Effector CD4-positive, alpha-beta T cell (primary cell): ENCODE measurements at places on chromosomes 3 and 15.
A peak's percentile ranks its signal among the peaks of the same experiment; 100 is the strongest.

DNA sequence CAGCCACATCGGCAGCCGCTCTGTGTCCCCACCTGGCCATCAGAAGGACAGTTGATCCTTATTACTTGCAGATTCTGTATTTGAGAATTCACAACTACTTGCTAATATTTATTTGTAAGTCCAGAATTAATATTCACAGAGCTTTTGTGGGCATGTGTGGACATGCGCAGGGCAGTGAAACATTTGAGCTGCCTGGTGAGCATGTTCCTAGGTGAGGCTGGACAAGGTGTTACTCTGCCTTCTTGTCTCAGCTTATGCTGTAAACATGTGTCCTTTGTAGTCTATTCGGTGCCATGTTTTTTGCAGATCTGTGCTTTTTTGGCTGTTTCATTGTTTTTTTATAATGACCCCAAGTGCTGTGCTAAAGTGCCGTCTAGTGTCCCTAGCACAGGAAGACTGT lies 15.6 kb downstream of the FAH start:
- DNase-seq: no peak

DNA sequence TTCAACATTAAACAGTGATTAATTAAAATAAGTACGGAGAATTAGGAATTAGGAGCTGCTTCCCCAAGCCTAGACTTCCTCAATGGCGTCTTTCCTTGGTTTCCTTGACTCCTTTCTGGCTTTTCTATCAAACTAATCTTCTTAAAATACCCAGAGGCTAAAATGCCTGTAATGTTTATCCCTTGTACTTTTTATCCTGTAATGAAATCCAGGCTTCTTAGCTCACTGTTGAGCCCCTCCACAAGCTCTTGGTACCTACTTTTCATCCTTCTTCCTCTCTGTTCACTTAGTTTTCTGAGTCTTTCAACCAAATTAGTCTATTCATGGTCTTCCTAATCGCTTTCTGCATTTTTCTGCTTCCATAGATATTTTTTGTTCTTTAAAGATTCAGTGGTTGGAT lies 6.9 kb upstream of the UBE2E1 start:
- no peak for DNase-seq

DNA sequence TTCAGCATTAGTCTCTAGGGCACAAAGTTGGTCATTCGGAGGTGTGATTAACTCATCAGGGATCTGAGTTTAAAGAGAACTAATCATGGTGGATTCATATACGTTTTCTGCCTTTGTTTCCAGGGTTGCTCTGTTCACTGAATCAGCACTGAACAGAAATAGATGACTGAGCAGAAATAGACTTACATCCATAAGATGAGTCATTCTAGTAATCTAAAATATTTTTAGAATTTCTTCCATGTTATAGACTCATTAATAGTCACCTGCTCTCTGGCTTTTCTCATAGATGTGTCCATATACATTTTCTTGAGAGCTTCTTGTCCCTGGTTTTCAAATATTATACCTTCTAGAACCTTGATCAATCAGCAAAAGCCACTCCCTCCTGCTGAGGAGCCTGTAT lies 837.6 kb upstream of the DPPA4 start:
- DNase-seq: no peak

- DNase-seq: no peak
Observed at GRCh38 chr3:61863579-61863978, 302.2 kb downstream of the PTPRG start.

GRCh38 chr3:14441240-14441919 lies 39.0 kb downstream of the SLC6A6 start:
- DNase-seq: no peak

DNA sequence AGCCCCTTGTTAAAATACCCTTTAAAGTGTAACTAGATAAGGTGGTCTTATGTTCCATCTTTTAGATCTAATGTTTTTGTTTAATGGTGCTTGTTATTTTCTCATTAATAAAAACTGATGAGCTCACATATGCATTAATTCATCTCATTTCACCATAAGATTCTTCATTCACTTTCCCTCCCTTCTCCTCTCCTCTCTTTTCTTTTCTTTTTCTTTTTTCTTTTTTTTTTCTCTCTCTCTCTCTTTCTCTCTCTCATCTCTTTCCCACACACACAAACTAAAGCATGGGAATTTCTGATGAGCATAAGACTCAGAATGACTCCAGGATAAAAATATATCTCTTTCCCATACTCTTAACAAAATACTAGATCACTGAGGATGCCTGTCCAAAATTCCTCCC lies 49.6 kb downstream of the MECOM start:
- no peak for DNase-seq

- DNase-seq: no peak
Observed at GRCh38 chr3:9194509-9195184, 54.8 kb downstream of the SRGAP3 start.

DNA sequence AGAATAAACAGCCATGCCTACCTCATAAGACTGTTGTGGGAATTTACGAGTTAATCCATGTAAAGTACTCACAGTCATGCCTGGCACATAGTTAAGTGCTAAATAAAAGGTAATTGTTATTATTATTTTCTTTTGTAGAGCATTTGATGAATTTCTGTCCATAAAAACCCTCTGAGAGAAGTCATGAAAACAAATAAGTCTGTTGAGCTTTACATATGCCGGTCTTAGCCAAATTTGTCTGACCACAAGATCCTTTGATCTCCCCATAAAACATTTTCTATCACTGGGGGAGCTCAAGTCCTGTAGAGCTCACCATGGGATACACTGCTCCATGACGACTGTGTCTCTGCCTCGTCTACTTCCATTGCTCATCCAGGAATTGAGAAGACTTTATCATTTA lies 114.0 kb downstream of the MAGI1 start:
- DNase-seq: no peak

DNA sequence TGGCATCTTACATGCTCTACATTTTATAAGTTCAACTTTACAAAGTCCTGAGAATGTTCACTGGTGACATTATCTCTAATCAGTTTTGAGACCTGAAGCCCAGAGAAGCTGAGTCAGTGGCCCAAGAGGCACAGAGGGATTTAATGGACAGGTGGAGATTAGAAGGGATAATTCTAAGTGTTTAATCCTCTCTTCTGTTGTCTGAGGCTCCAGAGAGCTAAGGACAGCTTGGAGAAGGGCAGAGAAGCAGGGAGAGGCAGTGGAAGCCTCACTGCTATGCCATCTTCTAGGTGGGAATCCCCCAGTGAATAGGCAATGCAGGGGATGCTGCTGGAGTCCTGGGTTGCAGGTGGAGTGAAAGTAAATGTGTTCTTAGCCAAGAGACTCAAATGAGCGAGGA lies 369.4 kb upstream of the SLCO3A1 start:
- DNase-seq: no peak

DNA sequence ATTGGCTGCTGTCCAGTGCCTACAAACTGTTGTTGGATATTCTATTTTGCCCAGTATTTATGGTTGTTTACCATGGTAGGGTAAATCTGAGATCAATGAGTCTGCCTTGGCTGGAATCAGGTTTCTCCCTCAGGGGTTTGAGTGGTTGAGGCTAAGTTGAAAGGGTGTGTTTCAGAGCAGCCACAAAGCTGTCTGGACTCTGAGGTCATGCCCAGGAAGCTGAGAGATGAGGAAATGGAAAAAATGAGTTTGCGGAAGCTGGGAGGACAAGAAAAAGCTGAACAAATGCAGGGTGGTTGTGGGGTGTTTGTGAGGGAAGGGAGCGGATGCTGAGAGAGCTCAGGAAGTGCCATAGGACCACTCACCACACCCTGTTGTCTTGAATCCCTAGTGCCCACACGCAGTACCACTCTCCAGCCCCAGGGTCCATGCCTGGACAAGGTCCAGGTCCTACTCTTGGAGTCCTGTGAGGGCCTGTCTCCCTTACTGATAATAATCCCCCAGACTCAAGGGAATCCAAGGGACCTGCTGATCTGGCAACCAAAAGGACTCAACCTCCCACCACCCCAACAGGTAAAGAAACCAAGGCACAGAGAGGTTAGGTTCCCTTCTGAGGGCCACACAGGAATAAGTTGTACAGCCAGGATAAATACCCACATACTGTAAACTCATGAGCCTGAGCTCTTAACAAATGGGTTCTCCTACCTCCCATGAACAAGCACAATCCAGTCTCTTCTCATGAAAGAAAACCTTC lies 81.6 kb downstream of the PPCDC start:
- no peak for DNase-seq

- no peak for DNase-seq
Observed at GRCh38 chr3:98986073-98986472, 84.6 kb upstream of the DCBLD2 start.

- peak; percentile 22 for DNase-seq
Observed at GRCh38 chr3:11290743-11291680, 18.8 kb downstream of the ATG7 start.

DNA sequence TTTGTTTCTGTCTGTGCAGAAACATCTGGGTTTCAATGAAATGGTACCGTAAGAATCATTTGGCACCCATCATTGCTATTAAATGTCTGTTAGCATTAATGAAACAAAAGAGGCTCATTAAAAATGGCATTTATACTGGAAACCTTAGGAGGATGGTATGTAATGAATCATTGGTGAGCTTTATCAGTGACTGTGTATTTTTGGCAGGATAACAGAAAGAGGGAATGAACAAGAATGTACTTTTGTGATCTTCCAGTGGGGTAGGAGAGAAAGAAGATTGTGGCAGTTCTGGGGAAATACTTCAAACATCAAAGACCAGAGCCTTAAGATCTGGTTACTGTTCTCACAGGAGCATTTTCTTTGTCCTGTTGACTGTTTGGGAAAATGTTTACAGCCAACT lies 4.7 kb upstream of the DCBLD2 start:
- DNase-seq: no peak

- DNase-seq: no peak
Observed at GRCh38 chr3:144244662-144245061, 273.0 kb downstream of the DIPK2A start.

DNA sequence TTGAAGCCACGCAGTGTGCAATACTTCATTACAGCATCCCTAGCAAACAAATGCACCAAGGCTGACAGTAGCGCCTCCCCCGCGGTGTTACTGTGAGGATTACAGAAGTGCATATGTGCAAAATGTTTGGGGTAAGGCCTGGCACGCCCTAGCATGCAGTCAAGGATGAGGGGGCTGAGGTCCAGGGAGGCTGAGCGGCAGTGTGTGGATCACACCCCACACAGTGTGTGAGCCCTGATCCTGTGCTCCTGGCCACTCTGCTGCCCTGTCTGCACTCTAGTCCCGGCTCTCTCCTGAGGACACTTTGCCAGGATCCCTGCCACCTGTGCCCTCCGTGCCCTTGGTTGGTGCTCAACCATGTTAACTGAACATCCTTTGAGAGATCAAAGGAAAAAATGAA lies 71.3 kb downstream of the WNT7A start:
- DNase-seq: no peak

GRCh38 chr3:141096981-141097380 lies 45.8 kb downstream of the SPSB4 start:
- no peak for DNase-seq

- DNase-seq: no peak
Observed at GRCh38 chr3:3739330-3740060, 59.7 kb upstream of the LRRN1 start.

DNA sequence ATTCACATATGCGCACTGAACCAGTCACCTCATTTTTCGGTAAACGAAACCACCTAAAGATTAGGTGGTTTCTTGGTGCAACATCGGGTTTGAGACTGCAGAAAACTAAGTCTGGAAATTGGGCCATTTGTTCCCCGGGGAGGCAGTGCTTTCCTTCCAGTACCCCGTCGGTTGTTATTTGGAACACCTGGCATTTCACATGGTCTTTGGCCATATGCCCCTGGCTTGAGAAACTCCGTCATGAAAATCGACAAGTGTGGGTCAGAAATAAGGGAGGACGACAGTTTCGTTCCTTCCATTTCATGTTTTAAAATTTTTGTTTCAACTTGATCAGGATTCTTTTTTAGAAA lies 544 bp upstream of the GATM start:
- DNase-seq: no peak

GRCh38 chr15:80563372-80563997 lies 131.6 kb upstream of the ABHD17C start:
- no peak for DNase-seq

DNA sequence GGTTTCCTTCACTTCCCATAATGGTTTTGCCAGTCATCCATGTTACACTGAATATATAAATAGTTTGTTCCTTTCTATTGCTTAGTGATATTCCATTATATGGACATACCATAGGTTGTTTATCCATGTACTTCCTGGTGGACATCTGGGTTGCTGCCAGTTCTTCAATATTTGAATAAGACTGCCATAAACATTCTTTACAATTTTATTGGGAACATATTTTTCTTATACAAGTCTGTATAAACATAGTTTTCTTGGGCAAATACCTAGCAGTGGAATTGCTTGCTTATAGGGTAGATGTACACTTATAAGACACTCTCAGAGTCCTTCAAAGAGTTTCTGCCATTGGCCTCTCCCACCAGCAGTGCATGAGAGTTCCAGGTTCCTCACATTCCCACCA lies 231.4 kb downstream of the OPA1 start:
- no peak for DNase-seq

DNA sequence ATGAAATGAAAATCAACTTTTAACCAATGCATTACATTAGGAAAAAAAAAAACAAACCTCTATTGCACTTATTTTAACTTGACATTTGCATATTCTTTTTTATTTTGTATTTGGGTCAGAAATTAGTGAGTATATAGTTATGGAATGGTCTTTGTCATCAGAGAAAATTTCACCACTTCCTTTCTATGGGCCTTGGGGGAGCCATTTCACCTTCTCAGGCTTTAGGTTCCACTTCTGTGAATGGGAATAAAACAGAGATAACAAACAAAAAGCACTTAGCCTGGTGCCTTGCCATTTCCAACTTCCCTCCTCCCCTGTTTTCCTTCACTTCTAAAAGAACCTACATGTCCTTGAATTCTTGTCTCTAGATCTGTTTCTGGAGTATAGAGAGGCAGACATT lies 168.0 kb upstream of the STT3B start:
- no peak for DNase-seq

DNA sequence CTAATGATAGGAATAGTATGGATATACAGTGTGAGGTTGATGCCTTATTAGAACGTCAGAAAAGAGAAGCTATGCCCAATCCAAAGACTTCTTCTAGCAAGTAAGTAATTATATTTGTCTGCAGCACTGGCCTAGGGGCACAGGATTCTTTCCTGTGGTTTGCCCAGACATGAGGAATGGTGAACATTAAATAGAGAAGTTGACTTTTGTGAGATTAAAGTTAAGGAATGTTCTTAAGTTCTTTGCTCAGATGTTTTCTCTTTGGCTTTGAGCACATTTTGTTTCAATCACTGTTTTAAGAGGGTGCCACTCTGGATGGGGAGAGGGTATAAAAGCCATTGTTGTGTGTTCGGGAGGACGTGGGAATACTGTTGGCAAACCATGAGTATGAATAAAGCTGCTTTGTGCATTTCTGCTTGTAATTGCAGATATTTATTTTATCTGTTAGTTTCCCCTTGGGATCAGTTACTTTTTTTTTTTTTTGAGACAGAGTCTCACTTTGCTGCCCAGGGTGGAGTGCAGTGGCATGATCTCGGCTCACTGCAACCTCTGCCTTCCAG lies 8.3 kb downstream of the KIF23 start:
- no peak for DNase-seq

GRCh38 chr3:113245761-113246161 lies 34.4 kb downstream of the BOC start:
- DNase-seq: no peak

- no peak for DNase-seq
Observed at GRCh38 chr15:62121273-62122015, 43.6 kb downstream of the C2CD4B start.
